COR-L47 (cell line): ENCODE measurements at places on chromosomes 3 and 15.

- peak; percentile 72 for DNase-seq
Observed at GRCh38 chr3:122564155-122564912, at the start of the genes DTX3L and PARP9. TSS of gene DTX3L (plus strand) at chr3:122564338. CDS start at chr3:122564427, 89 bp downstream. TSS of gene PARP9 (minus strand) at chr3:122564300. CDS start at chr3:122559620, 4,680 bp downstream.

- no peak for DNase-seq
Observed at GRCh38 chr3:130488288-130488687, 28.7 kb upstream of the COL6A6 start.

DNA sequence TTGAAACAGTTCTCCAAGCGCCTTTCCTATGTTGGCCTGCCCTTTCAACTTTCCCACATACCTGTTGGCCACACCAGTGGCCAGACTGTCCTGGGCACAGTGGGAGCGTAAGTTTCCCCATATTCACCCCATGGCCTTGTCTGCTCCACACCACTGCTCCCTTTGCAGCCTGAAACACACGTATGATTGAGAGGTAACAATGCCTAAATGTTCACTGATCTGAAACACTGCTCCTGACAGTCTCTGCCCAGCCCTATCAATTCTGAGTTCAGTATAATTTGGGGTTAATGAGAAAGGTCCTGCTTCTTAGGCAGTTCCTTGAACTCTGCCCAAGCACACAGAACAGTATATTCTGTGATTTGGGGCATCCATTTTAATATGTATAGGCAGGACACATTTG is 52.2 kb downstream of the ANXA2 start:
- DNase-seq: no peak

DNA sequence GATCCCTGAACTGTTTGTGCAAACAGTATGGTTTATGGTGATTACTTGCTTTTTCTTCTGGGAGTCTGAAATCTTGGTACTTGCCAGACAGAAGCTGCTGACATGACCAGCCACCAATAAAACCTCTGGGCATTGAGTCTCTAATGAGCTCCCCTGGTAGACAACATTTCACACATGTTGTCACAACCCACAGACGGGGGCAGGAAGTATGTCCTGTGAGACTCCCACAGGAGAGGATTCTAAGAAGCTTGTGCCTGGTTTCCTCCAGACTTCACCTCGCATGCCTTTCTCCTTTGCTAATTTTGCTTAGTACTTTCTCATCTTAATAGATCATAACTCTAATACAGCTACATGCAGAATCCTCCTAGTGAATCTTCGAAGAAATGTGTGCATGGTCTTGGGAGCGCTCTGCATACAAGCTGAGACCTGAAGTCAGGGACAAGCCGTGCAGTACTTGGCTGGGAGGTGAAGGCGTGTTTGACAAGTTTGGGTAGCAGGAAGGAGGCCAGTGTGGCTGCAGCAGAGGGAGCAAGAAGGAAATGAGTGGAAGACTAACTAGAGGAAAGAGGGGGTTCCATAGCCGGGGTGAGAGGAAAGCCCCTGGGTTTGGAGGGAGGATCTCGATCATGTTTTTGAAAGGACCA is 49.0 kb downstream of the B3GNT5 start:
- DNase-seq: no peak

DNA sequence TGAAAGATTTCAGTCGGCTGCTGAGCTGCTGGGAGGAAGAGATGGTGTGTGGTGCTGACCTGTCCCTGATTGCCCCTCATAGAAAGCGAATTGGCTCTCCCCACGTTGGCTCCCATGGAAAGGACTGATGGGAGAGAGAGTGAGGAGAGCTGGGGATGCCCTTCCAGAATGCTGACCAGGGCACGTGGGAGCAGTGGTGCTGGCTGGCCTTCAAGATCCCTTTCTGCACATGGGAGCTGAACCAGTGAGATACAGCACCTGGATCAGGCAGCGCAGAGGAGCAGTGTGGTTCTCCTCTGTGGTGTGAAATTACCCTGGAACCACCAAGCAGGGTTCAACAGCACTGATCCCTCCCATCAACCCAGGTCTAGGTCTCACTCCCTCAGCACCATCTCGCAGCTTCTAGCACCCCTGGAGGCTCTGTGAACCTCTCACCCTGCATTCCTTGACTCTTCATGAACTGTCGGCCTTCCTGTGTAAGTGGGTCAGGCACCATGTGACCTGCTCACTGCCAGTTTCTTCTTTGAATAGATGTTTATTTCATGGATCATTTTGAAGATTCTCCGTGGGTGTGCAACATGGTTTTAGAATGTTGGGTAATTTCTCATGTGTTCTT is 55.7 kb downstream of the CACNA1D start:
- no peak for DNase-seq

DNA sequence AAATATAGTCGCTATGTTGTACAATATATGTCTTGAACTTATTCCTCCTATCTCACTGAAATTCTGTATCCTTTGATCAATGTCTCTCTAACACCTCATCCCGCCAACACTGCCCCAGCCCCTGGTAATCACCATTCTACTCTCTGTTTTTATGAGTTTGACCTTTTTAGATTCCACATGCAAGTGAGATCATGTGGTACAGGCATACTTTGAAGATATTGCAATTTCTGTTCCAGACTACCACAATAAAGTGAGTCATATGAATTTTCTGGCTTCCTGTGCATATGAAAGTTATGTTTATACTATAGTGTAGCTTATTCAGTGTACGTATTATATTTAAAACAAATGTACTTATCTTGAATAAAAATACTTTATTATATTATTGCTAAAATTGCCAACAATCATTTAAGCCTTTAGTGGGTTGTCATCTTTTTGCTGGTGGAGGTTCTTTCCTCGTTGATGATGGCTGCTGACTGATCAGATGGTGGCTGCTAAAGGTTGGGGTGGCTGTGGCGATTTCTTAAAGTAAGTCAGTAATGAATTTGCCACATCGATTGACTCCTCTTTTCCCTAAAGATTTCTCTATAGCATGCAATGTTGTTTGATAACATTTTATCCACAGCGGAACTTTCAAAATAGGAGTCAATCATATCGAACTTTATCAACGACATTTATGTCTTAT is 257.2 kb downstream of the NFKBIZ start:
- DNase-seq: no peak

GRCh38 chr3:16320711-16321110 is 55.7 kb downstream of the OXNAD1 start:
- no peak for DNase-seq

GRCh38 chr3:190616637-190617036 is 102.8 kb downstream of the IL1RAP start:
- no peak for DNase-seq

GRCh38 chr15:75030424-75030823 is 7.0 kb downstream of the PPCDC start:
- DNase-seq: no peak

DNA sequence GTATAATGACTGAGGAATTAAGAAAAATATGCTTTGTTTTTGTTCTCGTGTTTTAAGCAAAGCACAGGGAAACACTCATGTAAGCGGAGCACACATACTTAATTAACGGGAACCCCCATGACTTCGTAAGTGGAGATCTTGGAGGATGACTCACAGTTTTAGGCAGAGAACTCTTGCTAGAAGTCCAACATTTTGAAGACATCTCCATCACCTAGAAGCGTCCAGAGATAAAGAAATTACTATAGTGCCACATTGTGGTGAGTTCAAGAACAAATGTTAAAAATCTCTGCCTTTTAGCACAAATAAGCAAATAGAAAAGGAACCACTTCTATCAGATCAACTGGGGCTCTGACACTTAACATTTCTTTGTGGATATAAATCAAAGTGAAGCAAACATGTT is 194.1 kb upstream of the ARHGEF26 start:
- DNase-seq: no peak

GRCh38 chr3:151391720-151392119 is 7.2 kb upstream of the P2RY12 start:
- no peak for DNase-seq

GRCh38 chr3:121913305-121913990 is 19.2 kb downstream of the SLC15A2 start:
- DNase-seq: no peak

DNA sequence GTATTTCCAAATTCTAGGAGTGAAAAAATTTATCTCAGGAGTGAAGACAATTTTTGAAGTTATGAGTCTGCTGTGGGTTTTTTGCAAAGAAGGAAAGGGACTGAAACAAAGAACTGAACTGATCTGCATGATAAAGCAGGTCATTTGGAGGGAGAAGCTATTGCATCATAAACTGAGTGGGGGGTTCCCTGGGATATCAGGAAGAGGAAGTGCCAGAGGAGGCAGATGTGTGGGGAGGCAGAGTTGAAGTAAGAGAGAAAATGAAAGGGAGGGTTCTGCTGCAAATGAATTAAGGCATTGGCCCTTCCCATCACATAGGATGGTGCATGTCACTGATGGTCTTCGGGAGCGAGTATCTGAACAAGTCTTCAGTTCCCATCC is 379.2 kb downstream of the VPS13C start:
- no peak for DNase-seq

- peak; percentile 8 for DNase-seq
Observed at GRCh38 chr15:40844696-40845030, 815 bp downstream of the SPINT1 start.

DNA sequence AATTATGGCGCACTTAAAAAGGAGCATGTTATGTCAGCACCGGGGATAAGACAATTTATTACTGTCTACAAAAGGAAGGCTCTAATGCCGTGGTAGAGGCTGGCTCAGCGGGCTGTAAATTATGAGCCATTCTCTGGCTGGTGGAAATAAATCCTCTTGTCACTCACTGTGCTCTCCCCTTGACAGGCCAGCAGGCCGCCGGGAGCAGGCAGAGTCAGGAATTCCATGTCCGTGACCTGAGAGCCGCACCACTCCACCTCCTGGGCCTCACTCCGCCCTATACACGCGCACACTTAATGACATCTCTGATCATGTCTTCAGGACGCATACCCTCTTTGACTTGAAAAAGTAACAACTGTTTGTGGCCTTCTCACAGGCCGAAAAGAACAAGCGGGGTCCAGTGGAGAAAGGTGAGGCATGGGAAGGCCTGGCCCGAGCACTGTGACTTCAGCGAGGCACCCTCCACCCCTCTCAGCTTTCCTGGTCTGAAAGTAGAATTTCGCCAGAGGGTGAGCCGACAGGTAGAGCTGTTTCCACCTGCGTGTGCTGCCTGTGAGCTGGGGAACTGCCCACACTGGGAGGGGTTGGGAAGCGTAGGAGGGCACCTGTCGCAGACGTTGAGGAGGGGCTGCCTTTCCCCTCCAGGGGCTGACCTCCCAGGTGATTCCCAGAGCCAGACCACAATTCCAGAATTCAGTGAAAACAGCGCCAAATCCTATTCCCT is 13.2 kb upstream of the PCSK6 start:
- no peak for DNase-seq

DNA sequence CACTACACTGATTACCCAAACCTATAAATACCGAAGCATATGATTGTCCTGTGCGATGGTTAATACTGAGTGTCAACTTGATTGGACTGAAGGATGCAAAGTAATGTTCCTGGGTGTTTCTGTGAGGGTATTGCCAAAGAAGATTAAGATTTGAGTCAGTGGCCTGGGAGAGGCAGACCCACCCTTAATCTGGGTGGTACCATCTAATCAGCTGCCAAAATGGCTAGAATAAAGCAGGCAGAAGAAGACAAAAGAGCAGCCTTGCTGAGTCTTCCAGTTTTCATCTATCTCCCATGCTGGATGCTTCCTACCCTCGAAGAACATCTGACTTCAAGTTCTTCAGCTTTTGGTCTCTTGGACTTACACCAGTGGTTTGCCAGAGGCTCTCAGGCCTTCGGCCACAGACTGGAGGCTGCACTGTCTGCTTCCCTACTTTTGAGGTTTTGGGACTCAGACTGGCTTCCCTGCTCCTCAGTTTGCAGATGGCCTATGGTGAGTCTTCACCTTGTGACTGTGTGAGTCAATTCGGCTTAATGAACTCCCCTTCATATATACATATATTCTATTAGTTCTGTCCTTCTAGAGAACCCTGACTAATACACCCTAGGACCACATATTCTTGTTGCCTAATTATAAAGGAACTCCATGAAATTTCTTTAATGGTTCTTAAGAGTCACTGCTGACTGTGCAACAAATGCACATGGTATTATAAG is 31.7 kb downstream of the CSNK1G1 start:
- DNase-seq: no peak

GRCh38 chr3:55792009-55792408 is 304.9 kb upstream of the WNT5A start:
- no peak for DNase-seq

- DNase-seq: no peak
Observed at GRCh38 chr3:13194285-13195209, 121.3 kb upstream of the IQSEC1 start.

GRCh38 chr15:96123028-96123400 is 207.5 kb upstream of the NR2F2 start:
- no peak for DNase-seq

DNA sequence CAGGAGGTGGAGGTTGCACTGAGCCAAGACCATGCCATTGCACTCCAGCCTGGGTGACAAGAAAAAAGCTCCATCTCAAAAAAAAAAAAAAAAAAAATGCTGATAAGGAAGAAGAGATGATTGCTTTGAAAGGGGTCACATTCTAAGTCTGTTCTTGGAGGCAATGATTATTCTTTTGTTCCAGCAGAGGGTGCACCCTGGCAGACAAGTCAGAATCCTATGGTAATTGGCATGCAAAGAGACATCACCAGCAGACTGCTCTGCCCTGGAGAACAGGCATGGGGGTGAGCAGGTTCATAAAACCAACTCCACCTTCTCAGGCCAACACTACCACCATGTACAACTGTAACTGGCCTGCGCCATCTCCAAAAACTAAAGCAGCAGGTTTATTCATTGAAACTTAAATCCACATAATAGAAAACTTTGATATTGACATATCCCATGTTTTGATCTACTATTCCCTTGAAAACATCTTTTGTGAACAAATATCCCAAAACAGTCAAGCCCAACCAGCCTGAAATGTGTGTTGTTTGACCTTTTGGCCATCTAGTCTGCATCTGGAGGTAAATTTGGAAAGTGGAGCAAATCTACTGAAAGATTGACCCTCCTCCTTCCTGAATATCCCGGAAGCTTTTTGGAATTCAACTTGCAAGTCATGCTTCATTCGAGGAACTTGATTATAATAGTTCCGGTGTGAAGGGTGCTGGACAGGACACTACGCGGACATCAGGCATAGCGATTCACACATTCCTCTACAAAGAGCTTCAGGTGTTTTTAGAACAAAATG is 100.3 kb downstream of the MECOM start:
- peak; percentile 47 for DNase-seq

- DNase-seq: no peak
Observed at GRCh38 chr15:88258093-88258641, 1.6 kb upstream of the NTRK3 start.

DNA sequence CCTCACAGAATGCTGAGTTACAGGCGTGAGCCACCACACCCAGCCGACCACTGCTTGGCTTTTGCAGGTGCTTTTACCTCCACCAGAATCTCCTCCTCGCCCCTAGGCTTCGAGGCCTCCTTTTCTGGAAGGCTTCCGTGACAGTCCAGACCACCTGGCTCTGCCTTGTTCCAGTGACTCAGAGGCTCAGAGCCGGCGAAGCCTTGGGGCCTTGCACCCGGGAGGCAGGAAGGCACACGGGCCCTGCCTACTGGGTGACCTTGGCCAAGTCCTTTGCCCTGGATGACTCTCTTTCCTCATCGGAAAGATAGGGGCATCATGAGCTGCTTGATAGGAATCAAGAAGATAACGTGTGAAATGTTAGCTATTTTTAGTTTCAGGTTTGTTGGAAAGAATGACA is 31.3 kb upstream of the FURIN start:
- no peak for DNase-seq
